ENCODE measurements at places on chromosomes 5 and 9. TPM values are rescaled to one million over a fixed set of nuclear protein-coding genes. Genes with fewer than 3 reads are reported as not detected.

The PHYHD1 gene
- 20.3 TPM for total RNA-seq

The STKLD1 gene
- 0.48 TPM for total RNA-seq

The IL13 gene
- total RNA-seq = not detected

GRCh38 chr9:111644195-111644772 lies 13.2 kb downstream of the DNAJC25 start:
- no peaks in the 10 kb centered on the region for H3K27me3 ChIP-seq
- H3K4me3 ChIP-seq = no peak overlapping the region
- H3K27ac ChIP-seq = no peak overlapping the region

GRCh38 chr9:123111427-123112014 lies 78.1 kb downstream of the GPR21 start:
- H3K4me3 ChIP-seq = no peak overlapping the region
- no peak for DNase-seq
- H3K4me1 ChIP-seq = peaks cover 10% of the 10 kb centered on the region

The SPINK6 gene
- not detected for total RNA-seq

DNA sequence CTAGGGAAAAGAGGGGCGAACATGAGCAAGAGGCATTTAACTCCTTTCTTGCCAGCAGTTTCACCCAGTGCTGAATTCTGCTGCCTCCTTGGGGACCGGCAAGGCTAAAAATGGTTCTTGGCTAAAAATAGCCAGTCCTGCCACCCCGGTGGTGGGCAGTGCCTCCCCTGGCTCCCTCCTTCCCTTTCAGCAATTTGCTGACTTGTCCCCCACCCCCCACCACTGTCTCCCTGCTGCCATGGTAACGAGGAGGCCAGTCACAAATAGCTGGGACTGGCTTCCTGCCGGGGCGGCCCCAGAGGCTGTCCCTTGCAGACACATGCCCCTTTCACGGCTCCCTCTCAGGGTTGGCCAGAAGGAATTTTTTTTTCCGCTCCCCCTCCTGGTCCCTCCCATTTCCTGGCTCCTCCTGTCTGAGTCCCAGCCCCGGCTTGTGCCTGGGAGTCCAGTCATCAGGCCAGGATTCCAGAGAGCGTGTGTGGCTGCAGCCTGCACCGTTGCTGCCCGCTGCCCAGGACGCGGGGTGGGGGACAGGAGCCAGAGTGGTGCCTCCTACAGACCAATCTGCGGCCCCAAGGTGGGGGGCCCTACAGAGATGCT lies 130.3 kb downstream of the RGS3 start:
- peak overlapping the region; percentile 30 for H3K4me3 ChIP-seq
- H3K27me3 ChIP-seq = no peaks in the 10 kb centered on the region
- peak; percentile 97 for DNase-seq
- no peaks in the 10 kb centered on the region for H3K36me3 ChIP-seq
- H3K4me1 ChIP-seq = peaks cover 4% of the 10 kb centered on the region

GRCh38 chr5:96952974-96953730 lies 17.3 kb downstream of the LNPEP start:
- no peaks in the 10 kb centered on the region for H3K27me3 ChIP-seq
- no peak overlapping the region for H3K27ac ChIP-seq
- no peak overlapping the region for H3K4me3 ChIP-seq

The SPAAR gene
- total RNA-seq = not detected

GRCh38 chr5:14229181-14229580 lies 86.0 kb downstream of the TRIO start:
- H3K36me3 ChIP-seq = no peaks in the 10 kb centered on the region
- no peak for DNase-seq
- H3K27ac ChIP-seq = no peak overlapping the region

The OMD gene
- total RNA-seq = 0.17 TPM

The ISL1 gene
- total RNA-seq = 29.1 TPM

DNA sequence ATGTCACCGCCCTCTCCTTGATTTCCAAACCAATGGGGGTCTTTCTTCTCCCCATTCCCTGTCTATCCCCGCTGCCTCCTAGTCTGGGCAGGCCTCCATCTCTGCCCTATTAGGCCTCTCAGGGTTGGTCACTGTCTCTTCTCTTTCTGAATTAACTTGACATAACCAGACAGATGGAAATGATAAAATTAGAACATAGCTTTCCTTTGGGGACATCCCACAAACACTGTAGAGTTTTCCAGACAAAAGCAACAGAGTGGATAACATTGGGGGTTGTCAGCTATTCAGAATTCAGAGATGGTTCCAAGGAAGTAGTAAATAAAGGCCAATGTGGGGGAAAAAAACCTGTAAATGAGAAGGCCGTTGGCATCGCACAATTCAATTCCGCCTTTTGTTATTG lies 24.7 kb downstream of the LHX6 start:
- H3K27ac ChIP-seq = no peak overlapping the region
- no peaks in the 10 kb centered on the region for H3K4me1 ChIP-seq
- peaks cover 12% of the 10 kb centered on the region for H3K27me3 ChIP-seq
- no peaks in the 10 kb centered on the region for H3K36me3 ChIP-seq
